Activated CD4-positive, alpha-beta T cell treated with anti-CD3 and anti-CD28 coated beads, Interleukin-2, amount 50 U/mL, for 4 hours (primary cell): ENCODE measurements at places on chromosomes 6 and 20.

GRCh38 chr6:111890988-111891387 lies 17.7 kb upstream of the FYN start:
- no peak for DNase-seq

GRCh38 chr6:145631374-145631773 lies 103.9 kb downstream of the EPM2A start:
- no peak for DNase-seq

GRCh38 chr6:31402324-31403282 lies 792 bp upstream of the MICA start:
- peak; percentile 26 for DNase-seq

DNA sequence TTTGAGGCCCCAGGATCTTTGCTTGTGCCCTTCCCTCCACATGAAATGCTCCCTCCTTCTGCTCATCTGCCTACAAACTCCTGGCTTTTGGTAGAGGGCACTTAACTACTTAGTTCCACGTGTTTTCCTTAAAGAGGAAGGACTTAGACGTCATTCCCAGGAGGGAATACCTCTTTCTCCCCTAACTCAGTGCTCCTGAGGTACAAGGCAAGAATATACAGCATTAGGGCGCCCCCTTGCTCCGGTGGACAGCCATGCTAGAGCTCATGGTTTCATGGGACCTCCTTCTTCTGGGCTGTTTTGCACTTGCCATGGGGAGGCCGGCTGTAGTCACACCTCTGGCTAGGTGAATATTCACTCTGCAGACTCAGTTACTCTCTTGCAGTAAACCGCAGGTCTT lies 93.8 kb upstream of the LY86 start:
- no peak for DNase-seq

DNA sequence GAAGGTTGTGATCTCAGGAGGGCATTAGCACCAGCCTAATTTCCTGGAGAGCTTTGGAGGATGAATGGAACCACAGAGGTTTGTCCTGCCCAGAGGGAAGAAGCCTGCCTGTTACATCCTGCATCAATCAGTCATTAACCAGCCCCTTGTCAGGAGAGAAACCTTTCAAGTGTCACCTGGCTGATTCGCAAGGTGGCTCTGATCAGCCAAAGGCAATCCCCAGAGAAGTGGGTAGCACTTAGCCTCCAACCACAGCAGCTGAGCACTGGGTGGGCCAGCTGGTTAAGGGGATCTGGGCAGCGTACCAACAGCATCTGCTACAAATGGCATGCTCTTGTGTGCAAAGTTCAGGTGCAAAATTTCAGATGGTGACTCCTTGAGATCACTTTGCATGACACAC lies 26.9 kb downstream of the ANKEF1 start:
- DNase-seq, result no peak

DNA sequence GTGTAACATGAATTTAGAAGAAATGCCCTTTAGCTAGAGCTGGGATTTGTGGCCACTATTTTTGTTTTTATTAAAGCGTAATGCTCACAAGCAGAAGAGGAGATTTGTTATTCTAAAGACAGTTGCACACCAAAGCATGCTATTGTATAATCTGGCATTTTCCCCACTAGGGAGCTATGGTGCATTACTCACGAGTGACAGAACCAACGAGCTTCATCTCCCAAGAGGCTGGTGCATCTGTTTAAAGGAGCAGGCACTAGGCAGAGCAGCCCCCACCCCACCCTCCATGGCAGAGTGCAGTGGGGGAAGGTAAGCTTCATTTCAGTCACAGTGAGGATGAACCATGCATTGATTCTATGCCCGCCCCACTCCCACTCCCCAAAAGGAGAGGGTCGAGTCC lies 287.3 kb upstream of the TSHZ2 start:
- DNase-seq, result no peak

DNA sequence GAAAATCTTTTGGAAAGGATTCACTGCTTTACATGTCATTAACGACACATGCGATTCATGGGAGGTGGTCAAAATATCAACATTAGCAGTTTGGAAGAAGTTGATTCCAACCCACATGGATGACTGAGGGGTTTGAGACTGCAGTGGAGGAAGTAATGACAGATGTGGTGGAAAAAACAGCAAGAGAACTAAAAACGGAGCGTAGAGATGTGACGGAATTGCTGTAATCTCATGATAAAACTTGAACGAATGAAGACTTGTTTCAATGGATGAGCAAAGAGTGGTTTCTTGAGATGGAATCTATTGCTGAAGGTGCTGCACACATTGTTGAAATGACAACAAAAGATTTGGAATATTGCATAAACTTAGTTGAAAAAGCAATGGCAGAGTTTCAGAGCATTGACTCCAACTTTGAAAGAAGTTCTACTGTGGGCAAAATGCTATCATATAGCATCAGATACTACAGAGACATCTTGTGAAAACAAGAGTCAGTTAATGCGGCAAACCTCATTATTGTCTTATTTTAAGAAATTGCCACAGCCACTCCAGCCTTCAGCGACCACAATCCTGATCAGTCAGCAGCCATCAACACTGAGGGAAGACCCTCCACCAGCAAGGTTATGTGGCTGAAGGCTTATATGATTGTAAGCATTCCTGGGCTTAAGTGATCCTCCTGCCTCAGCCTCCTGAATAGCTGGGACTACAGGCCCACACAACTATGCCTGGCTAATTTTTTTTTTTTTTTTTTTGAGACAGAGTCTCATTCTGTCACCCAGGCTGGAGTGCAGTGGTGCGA lies 19.2 kb downstream of the SRSF3 start:
- no peak for DNase-seq

DNA sequence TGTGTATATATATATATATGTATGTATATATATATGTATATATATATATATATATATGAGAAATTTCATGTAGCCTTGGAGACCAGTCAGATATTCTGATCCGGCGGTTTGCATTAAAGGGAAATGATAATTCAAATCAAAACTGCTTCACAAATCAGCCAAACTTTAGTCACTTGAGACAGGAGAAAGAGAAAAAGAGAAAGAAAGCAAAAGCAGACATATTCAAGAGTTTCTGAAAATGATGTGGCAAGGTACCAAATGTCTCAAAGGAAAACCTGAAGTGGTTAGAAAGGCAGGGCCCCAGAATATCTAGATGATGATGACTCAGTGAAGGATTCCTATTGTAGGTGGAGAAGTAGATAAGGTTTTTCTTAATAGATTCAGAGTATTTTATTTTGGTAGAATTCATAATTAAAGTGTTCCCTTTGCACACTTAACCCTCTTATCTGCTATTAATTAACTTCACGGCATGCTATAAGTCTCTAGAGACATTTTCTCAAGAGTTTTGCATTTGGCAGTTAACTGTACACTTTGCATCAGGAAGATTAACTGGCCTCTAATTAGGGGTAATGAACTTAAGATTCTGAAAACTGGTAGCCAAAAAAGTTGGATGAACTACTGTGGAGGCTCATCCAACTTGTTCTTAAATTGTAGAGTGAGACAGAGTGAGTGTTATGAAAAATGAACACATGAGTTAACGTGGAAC lies 50.1 kb upstream of the ASF1A start:
- DNase-seq, result no peak
